ENCODE measurements at places on chromosomes 11 and 22.
A peak's percentile ranks its signal among the peaks of the same experiment; 100 is the strongest.

DNA sequence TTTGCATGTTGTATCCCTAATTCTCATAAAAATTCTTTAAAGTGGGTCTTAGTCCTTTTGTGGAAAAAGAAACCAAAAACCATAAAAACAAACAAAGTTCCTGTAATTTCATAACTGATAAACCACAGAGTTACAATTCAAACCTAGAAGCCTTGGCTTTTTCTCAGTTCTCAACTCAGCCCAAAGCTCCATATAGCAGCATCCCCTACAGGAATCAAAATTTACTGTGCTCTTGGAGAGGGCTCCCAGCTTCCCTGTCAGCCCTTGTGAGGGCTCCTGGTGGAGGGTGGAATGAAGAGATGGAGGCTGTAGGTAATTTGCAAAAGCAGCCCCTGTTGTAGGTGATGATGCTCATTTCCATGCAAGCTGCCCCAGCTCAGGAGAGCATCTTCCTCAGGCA, 506.1 kb upstream of the KIRREL3 start:
- DNase-seq, result no peak

DNA sequence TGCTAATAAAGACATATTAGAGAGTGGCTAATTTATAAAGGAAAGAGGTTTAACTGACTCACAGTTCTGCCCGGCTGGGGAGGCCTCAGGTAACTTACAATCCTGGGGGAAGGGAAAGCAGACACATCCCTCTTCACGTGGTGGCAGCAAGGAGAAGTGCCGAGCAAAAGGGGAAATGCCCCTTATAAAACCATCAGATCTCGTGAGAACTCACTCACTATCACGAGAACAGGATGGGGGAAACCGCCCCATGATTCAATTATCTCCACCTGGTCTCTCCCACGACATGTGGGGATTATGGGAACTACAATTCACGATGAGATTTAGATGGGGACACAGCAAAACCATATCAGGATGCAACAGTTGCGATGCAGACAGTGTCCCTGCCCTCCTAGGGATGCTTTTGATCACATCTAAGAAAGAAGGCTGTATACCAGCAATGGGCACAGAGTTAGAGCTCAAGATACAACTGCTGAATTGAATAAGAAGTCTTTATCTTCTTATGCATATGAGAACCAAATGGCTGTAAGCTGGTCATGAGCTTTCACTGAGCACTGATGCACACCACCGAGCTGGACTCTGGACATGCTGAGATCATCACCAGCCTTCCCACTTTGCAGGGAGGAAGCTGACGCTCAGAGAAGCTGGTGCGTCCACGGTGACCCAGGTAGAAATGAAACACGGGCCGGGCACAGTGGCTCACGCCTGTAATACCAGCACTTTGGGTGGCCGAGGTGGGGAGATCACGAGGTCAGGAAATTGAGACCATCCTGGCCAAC, 255.2 kb downstream of the MN1 start:
- DNase-seq, result no peak

DNA sequence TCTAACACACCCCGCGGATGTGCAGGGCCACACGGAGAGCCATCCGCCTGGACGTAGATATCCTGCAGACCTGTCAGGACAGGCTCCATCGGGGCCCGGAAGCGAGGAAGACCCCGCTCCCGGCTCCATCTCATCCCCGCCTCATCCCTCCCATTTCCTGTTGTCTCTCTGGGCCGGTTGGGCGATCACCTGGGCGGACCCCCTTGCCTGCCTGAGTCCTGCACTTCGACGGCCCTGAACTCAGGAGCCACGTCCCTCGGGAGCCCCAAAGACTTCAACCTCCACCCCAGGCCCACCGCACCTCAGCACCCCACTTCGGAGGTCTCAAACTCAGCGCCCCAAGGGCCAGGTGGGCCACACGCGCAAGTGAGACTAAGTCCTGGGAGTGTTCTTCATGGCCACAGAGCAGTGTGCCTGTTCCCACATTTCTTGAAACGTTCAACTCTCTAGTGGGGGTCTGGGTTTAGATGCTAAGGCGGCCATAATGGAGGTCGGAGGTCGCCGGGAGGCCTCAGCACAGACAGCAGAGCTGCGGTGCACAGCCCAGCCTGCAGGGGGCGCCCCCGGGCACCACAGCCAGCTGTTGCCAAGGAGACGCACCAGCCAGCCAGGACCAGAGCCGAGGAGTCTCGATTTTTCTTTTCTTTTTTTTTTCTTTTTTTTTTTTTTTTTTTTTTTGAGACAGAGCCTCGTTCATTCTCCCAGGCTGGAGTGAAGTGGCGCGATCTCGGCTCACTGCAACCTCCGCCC, 26.0 kb upstream of the FADD start:
- no peak for DNase-seq

DNA sequence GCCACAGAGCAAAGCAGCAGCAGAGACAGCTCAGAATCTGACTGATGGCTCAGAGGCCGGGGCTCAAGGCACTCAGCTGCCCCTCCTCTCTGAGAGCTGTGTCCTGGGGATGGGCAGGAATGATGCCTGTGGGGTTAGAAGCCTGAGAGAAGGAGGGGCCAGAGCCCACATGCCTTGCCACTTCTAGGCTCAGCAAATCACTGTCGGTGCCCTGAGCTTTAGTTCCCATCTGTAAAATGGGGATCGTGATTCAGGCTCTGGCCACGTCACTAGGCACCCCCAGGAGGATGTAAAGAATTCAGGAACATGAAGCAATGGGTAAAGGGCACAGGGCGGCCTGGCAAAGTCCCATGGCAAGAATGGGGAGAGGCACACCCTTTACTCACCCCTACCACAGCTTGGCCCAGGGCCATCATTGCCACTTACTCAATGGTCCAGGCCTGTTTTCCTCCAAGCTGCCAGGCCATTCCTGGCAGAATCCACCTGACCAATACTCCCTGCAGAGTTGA, 3.4 kb upstream of the CDC42EP2 start:
- no peak for DNase-seq

- DNase-seq, result no peak
Measured at GRCh38 chr22:37420686-37421467, 6.4 kb downstream of the ELFN2 start.

- DNase-seq, result no peak
Measured at GRCh38 chr11:75583718-75584658, 21.9 kb downstream of the SERPINH1 start.

GRCh38 chr22:45529971-45530575, 27.4 kb downstream of the FBLN1 start:
- no peak for DNase-seq

DNA sequence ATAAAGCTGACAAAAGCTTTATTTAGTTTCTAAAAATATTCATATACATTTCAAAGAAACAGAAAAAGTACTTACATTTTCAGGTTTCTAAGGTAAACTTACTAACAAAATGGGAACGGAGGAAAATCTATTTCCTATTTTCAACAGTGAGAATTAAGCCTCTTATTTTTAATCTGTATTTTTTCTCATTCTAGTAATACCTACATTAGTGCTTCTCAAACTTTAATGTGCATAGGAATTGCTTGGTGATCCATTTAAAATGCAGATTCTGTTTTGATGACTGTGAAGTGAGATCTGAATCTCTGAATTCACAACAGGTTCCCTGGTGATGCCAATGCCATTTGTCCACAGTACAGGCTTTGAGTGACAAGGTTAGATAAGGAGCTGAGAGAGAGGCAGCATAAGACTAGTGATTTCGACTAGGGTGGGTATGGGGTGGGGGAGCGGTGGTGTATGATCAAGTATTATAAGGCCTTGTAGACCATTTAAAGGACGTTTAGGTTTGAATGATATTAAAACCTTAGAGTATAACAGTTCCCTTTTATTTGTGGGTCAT, 402.8 kb downstream of the CNTN5 start:
- no peak for DNase-seq

- no peak for DNase-seq
Measured at GRCh38 chr11:20910733-20911132, 241.3 kb downstream of the NELL1 start.

GRCh38 chr11:86641537-86642261, 30.7 kb downstream of the ME3 start:
- no peak for DNase-seq

DNA sequence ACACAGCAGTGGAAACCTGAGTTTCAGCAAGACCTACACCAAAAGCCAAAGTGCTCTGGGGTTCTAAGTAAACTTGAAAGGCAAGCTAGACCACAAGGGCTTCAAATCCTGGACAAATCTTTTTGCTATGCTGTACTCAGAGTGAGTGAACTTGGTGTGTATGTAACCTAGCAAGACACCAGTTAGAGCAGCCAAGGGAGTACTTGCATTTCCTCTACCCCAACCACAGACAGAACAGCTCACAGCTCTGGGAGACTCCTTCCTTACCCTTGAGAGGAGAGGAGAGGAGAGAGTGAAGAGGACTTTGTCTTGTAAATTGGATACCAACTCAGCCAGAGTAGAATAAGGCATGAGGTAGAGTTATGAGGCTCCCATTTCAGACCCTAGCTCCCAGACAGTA, 71.4 kb downstream of the CTSC start:
- no peak for DNase-seq

- no peak for DNase-seq
Measured at GRCh38 chr11:95066716-95067038, at the start of gene SRSF8. TSS of gene SRSF8 (plus strand) at chr11:95066919. CDS start at chr11:95067227, 308 bp downstream.

DNA sequence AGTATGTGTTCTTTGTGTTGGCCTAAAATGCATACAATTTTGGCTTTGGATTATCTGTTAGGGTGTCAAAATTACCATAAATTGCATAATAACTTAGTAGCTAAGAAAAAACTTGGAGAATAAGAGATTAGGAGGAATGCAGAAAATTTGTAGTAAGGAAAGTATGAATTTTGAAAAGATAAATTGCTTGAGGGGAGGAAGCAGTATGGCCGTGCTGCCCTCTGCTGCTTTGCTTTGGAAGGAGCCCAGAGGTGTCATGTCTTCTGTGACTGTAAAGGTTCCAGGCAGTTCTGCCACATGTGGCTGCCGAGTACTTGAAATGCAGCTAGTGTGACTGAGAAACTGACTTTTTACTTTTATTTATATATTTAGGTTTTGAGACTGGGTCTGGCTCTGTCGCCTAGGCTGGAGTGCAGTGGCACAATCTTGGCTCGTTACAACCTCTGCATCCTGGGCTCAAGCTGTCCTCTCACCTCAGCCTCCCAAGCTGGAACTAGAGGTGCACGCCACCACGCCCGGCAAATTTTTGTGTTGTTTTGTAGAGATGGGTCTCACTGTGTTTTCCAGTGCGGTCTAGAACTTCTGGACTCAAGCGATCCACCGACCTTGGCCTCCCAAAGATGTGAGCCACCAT, 1.8 kb downstream of the ADSL start:
- no peak for DNase-seq

- DNase-seq, result no peak
Measured at GRCh38 chr22:37151401-37151800, 1.7 kb upstream of the IL2RB start.

GRCh38 chr22:40747361-40747760, 68.1 kb downstream of the MCHR1 start:
- DNase-seq, result no peak

GRCh38 chr11:75149766-75150465, 991 bp upstream of the SLCO2B1 start:
- no peak for DNase-seq

DNA sequence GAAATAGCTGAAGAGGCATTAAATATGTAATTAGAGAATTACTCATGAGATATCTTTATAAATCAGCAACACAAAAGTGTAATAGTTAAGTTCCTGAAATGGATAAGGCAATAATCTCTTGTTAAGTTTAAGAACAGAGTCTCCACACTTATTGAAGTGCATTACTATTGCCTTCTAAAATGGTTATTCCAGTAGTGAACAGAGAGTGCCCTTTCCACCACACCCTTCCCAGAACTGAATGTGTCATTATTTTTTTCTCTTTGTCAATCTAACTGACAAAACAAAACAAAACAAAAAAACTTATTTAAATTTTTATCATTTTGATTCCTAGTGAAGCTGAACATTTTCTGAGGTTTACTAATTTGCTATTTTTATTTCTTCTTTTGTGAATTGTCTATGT, 9.2 kb upstream of the PRRG4 start:
- DNase-seq, result no peak

GRCh38 chr22:31173386-31174145, 13.6 kb downstream of the RNF185 start:
- DNase-seq, result no peak

GRCh38 chr22:25645964-25646363, 81.5 kb downstream of the GRK3 start:
- DNase-seq, result no peak

- no peak for DNase-seq
Measured at GRCh38 chr11:8338138-8338537, 74.5 kb upstream of the LMO1 start.

DNA sequence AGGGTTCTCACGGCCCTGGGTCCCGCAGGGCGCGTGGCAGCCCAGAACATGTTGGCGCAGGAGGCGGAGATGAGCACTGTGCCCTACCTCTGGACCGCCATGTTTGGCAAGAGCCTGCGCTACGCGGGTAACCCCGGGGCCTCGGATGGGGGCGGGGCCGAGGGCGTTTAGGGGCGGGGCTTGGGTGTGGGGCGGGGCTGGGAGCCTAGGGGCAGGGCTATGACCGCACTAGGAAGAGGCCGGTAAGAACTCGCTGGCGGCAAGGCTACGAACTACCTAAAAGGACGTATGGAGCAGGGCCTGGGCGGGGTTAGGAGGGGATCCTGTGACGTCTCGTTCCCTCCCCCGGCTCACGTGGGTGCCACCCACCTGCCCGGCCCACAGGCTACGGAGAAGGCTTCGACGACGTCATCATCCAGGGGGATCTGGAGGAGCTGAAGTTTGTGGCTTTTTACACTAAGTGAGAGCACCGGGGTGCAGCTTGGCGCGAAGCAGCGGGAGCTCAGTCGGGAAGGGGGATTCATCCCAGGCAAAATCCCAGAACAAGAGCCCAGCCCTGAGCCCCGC, 2.8 kb upstream of the LZTR1 start:
- DNase-seq, result peak; percentile 26

GRCh38 chr22:43826142-43827002, 14.3 kb upstream of the EFCAB6 start:
- no peak for DNase-seq

- DNase-seq, result no peak
Measured at GRCh38 chr11:118857385-118857784, 26.3 kb upstream of the CXCR5 start.

GRCh38 chr11:77359481-77359880, 58.0 kb upstream of the GDPD4 start:
- DNase-seq, result no peak

- no peak for DNase-seq
Measured at GRCh38 chr22:31730344-31730711, 19.6 kb downstream of the PRR14L start.

GRCh38 chr11:134950692-134951304, 538.8 kb upstream of the B3GAT1 start:
- DNase-seq, result no peak

GRCh38 chr22:20456064-20456721, 18.6 kb upstream of the SCARF2 start:
- peak; percentile 38 for DNase-seq
